ENCODE measurements at places on chromosomes 6 and 20. TPM values are rescaled to one million over a fixed set of nuclear protein-coding genes. Genes with fewer than 3 reads are reported as not detected.

Gene HRH3
- total RNA-seq: not detected

Gene TINAG
- not detected for total RNA-seq

Gene MOG
- not detected for total RNA-seq

Gene C6orf15
- total RNA-seq: not detected

Gene HCRTR2
- 0.29 TPM for total RNA-seq

Gene OR12D2
- total RNA-seq: not detected

Gene ARFRP1
- total RNA-seq: 41.6 TPM
